ENCODE measurements at places on chromosomes 13 and 19.

DNA sequence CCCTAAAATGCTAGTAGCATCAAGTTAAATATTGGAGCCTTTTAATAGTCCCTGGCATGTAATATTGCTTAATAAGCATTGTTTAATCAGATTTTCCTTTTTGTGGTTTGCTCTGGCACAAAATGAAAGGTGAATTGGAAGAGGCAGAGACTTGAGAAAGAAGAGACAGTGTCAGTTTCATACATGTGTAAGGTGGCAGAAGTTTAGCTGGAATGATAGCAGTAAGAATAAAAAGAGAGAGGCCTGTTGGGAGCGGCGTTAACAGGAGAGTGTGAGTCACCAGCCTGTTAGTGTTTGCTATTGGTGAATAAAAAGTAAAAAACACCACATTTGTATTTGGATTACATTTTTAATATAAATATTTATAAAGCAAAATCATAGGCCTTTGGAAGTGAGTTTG, 145.3 kb downstream of the PDS5B start:
- DNase-seq = no peak

- no peak for DNase-seq
These were observed 99.5 kb downstream of the KDM4B start for GRCh38 chr19:5068233-5069072.

DNA sequence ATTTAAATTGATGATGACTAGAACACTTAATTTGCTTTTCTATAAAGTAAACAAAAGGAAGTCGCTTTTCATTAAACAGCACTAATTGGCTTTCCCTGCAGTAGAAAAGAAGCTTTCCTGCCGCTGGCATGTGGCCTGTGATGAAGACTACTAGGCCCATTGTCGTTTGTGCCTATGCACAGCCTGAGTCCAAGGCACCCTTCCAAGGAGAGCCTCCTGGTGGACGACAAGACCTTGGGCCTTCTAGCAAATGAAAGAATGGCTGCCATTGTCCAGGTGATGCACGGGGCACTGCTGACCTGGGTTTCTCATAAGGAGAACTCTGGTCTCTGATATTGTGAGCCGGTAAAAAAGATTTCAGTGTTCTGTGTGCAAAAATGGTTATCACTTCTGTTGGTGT, 233.0 kb downstream of the COL4A1 start:
- DNase-seq = no peak

DNA sequence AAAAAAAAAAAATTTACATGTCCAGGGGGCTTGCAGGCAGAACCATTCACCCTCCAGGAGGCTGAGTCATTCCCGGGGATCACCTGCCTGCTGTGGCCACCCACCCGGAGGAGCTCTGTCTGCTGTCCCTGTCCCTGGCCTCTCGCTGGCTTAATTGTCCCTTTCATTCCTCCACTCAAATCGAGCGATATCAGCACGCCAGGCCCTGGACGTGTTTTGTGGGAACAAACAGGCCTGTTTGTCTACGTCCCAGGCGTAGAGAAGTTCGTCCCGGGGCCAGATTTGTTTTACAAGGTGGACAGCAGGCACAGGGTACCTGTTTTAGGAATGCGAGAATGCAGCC, 21.2 kb downstream of the SULT2B1 start:
- DNase-seq = no peak

GRCh38 chr13:94595001-94595949, 677 bp downstream of the TGDS start:
- peak; percentile 10 for DNase-seq

DNA sequence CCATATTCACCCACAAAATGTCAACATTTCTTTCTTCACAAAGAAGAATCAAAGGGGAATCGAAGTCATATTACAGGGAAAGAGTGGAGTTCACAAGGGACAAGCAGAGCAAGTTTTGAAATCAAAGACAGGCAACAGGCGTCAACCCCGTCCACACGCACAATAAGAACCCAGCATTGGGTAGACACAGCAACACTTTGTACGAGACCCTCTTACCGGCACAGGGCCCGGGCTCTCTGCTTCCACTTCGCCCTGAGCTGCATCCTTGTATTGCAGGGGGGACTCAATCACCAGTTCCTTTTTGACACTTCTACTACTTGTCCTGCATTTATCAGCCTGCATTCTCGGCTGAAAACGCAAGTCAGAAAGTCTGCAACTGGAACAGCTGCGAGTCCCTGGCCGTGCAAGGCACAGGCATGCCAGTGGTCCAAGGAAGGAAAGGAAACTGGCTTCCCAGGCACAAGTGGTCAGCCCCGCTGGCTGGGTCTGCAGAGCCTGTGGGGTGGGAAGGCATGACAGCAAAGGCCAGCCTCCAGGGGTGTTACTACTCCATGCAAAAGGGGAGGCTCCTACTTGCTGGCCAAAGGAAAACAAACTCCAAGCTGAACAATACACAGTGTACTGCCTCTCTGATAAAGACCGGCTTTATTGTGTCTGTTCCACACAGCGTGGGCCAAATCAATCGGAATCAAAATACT, at the start of gene DOCK9:
Gene DOCK9, minus strand, starts transcription at position 497 of the 698 bp plus-strand sequence. Its CDS starts 155 bp downstream, at position 342.
- peak; percentile 26 for DNase-seq

GRCh38 chr19:532561-533363, 1.2 kb downstream of the CDC34 start:
- DNase-seq = peak; percentile 49

GRCh38 chr19:4431296-4431695, 26.3 kb downstream of the UBXN6 start:
- DNase-seq = no peak

DNA sequence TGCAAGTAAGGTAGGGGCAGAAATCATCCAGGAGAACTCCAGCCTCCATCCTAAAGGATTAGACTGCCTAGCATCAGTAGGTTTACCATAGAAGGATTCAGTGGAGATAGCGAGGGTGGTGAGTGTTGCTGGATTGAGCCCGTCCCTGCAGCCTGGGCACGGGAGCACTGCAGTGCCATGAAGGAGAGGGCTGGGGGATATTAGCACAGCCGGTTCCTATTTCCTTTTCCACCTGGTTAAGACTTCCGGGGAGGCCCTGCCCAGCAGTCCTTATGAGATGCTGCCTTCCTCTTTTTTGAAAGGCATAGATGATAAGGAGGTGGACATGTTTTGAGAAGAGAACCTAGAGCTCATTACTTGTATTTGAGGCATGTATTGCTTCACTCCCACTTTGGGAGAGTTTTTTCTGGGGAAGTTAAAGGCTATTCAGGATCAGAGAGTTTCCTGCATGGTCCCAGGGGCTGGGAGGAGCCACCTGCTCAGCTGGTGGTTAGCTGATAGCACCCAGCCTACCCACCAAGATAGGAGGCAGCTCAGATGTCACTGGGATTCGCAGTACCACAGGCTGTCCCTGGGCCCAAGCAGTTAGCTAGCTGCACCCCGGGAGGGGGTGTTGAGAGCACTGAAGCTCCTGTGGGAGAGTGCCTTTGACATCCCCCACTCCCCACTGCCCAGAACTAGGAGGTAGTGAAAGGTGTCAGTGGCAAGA, 17.2 kb downstream of the ACTN4 start:
- DNase-seq = no peak

- DNase-seq = no peak
These were observed 575.8 kb upstream of the KLF12 start for GRCh38 chr13:74710006-74710405.

DNA sequence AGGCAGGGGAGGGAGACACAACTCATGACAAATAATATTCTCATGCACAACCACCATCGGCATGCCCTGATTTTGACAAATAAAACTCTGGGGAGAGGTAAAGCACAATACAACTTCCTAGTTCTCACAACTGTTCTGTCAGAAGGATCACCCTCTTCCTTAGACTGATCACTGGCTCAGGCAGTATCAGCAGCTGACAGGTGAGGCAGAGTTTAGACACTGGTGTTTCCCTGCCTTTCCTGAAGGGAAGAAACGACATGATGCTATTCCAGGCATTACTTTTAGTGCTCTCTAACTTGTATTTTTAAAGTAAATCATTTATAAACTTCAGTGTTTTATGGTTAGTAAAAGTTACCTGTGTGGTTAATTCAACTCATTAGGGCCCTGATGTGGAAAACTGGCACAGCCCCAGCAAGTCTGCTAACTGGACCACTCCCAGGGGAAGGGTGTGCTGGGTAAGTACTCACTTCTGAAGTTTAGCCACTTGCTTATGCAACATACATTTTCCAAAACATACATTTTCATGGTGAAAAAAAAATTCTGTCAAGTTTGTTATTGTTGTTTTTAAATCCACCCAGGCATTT, 82.8 kb downstream of the CRYL1 start:
- DNase-seq = no peak

GRCh38 chr13:97986835-97987234, 33.4 kb downstream of the IPO5 start:
- no peak for DNase-seq

GRCh38 chr13:109628251-109628699, 158.1 kb downstream of the IRS2 start:
- DNase-seq = no peak

DNA sequence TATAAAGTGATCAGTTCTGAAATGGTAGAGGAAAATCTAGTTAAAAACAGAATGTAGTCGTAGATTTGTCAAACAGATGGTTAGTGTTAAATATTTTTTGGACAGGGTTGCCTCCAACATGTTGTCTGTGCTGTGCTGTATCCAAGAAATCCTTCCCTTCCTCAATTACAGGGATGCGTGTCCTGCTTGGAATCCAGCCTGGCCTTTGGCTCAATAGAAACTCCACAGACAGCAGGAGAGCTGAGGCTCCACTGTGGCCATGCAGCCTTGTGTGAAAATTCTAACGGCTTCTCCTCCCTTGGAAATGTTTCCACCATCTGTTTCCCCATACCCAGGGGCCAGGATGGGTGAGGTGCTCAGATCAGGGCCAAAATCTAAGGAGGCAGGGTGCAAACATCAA, 67.7 kb upstream of the USP29 start:
- no peak for DNase-seq

DNA sequence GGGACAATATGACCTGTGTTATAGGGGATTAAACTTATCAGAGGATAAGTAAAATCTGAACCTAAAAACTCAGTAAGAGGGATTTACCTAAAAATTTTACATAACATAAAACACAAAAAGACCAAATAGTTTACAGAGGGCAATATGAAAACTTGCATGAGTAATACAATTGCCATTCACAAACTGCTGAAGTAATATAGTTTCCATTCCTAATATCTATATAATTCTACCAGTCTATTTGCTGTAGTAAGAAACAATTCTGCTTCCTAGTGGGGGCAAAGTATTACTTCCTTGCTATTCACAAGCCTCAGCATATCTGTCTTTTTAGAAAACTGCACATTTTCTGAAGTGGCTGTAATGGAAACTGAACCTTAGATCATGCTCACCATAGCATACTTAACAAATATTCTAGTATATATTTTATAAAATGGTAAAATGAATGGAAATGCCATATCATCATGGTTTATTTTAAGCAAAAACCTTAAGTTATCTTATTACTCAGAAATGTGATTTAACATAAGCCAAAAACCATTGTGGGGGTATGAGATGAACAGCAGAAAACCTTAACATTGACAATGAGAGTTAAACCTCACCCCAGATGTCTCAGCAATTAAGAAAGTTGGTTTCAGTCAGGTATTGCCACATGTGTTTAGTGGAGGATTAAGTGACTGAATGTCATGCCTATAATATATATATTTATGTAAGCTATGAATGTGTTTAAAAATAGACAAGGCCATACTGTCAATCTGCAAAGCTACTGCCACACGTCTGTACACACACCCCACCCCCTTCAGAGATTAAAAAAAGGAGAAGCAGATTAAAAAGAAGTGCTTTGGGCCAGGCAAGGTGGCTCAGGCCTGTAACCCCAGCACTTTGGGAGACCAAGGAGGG, 136.8 kb downstream of the MIPEP start:
- no peak for DNase-seq

GRCh38 chr19:6354098-6354674, 7.1 kb upstream of the CLPP start:
- DNase-seq = no peak

DNA sequence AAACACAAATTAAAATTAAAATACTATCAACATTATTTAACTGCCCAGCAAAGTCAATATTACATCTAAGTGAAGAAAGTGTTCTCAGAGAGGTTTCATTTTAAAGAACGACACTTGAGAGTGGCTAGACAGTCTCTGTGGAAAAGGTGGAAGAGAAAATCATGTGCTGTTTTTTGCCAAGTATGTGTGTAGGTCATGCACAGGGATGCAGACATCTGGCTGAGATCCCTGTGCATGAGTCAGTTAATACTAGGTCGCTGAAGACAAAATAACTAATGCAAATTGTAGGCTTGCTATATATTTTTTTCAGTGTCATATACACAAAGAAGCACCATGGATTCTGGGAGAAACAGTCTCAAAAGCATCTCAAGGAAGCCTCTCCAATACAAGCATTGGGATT, 44.3 kb upstream of the ENOX1 start:
- DNase-seq = no peak

GRCh38 chr13:33392794-33393405, 107.3 kb upstream of the STARD13 start:
- DNase-seq = no peak
